Left ventricle myocardium inferior (tissue), 1 donor: ENCODE measurements at places on chromosomes 11 and 22.

GRCh38 chr11:76644591-76644990, 26.0 kb downstream of the LRRC32 start:
- H3K27me3 ChIP-seq, result no peaks in the 10 kb centered on the region
- peaks cover 11% of the 10 kb centered on the region for H3K4me1 ChIP-seq
- no peak overlapping the region for H3K4me3 ChIP-seq
- H3K27ac ChIP-seq, result no peak overlapping the region
- no peak for DNase-seq
- no peaks in the 10 kb centered on the region for H3K36me3 ChIP-seq

- no peak overlapping the region for H3K27ac ChIP-seq
- H3K4me1 ChIP-seq, result peaks cover 19% of the 10 kb centered on the region
- no peaks in the 10 kb centered on the region for H3K27me3 ChIP-seq
Measured at GRCh38 chr11:104442321-104442720, 278.4 kb upstream of the PDGFD start.

DNA sequence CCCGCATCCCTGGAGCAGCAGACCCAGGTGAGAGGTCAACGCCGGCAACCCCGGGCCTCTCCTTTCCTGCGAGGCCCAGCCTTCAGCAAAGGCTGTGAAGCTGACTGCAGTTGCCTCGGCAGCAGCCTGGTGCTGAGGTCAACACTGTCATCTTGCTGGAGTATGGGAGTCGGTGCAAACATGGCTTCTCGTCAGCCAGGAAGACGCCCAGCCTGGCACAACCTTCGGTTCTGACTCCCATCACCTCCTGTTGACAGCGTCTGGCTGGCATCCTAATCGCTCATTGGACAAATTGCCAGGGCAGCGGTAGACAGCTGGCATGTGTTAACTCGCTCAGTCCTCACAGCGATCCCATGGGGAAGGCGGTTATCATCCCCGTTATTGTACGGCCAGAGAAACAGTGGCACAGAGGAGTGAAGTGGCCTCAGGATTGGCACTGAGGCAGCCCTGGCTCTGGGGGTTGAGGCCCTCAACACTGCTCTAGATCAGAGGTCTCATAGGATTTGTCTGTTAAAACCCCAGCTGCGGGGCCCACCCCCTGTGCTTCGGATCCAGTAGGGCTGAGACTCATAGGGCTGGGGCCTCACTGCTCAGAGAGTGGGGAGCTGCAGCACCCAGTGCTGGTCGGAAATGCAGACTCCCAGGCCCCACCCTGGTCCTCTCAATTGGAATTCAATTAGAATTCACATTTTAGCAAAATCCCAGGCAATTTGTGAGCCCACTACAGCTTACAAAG, 39.3 kb upstream of the TP53I11 start:
- H3K27ac ChIP-seq, result peak overlapping the region; percentile 86
- H3K36me3 ChIP-seq, result no peaks in the 10 kb centered on the region
- peaks cover 45% of the 10 kb centered on the region for H3K4me1 ChIP-seq
- peak; percentile 86 for DNase-seq
- no peak overlapping the region for H3K4me3 ChIP-seq
- no peaks in the 10 kb centered on the region for H3K27me3 ChIP-seq

- H3K4me3 ChIP-seq, result no peak overlapping the region
- H3K27me3 ChIP-seq, result no peaks in the 10 kb centered on the region
- H3K36me3 ChIP-seq, result peaks cover 5% of the 10 kb centered on the region
- DNase-seq, result no peak
Measured at GRCh38 chr11:125398475-125398874, 97.6 kb downstream of the FEZ1 start.

DNA sequence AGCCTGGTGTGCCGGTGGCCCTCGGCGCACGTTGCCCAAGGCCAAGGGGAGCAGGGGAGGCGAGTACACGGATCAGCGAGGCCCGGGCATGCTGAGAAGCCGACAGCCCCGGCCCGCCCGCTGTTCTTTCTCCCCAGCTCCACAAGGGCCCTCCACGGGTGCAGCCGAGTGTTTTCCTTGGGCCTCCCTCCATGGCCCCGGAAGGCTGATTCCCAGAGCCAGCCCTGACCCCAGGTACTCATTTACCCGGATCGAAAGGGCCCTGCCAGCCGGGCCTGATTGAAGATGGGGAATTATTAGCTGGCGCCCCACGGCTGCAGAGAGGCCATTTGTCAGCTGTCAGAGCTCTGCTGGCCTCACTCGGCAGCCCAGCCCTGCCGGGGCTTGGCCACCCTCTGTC, 53.1 kb downstream of the WNT7B start:
- no peak for DNase-seq
- H3K36me3 ChIP-seq, result no peaks in the 10 kb centered on the region
- H3K4me3 ChIP-seq, result no peak overlapping the region
- H3K27ac ChIP-seq, result no peak overlapping the region
- H3K4me1 ChIP-seq, result no peaks in the 10 kb centered on the region
- H3K27me3 ChIP-seq, result peaks cover 24% of the 10 kb centered on the region

- no peaks in the 10 kb centered on the region for H3K27me3 ChIP-seq
- peaks cover 32% of the 10 kb centered on the region for H3K36me3 ChIP-seq
- DNase-seq, result no peak
- peaks cover 24% of the 10 kb centered on the region for H3K4me1 ChIP-seq
- no peak overlapping the region for H3K4me3 ChIP-seq
Measured at GRCh38 chr11:72981971-72982685, 160.0 kb downstream of the FCHSD2 start.

GRCh38 chr11:76635991-76636738, 34.4 kb downstream of the LRRC32 start:
- peak overlapping the region; percentile 70 for H3K27ac ChIP-seq
- H3K36me3 ChIP-seq, result no peaks in the 10 kb centered on the region
- DNase-seq, result no peak
- H3K27me3 ChIP-seq, result no peaks in the 10 kb centered on the region
- peaks cover 44% of the 10 kb centered on the region for H3K4me1 ChIP-seq

GRCh38 chr22:30626413-30626812, 9.2 kb upstream of the SLC35E4 start:
- no peak overlapping the region for H3K27ac ChIP-seq
- peaks cover 4% of the 10 kb centered on the region for H3K36me3 ChIP-seq
- H3K4me1 ChIP-seq, result peaks cover 16% of the 10 kb centered on the region
- no peak for DNase-seq
- H3K27me3 ChIP-seq, result no peaks in the 10 kb centered on the region

DNA sequence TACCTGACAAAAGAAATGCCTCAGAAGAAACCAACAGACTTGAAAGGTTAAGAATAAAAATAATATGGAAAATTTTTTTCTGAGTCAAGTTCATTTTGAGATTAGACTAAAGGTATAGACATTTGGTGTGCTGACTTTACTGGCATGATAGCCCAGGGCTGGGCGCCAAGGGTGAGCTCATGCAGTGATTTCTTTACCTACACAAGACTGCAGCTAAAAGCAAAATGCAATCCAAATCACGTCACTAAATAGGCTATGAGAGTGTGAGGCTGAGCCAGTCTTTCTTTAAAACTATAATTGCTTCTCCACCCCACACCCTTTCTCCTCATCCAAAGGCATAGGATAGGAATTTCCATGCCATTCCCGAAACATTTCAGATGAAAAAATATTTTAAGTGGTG, 196.5 kb downstream of the FAM76B start:
- no peaks in the 10 kb centered on the region for H3K36me3 ChIP-seq
- H3K4me1 ChIP-seq, result no peaks in the 10 kb centered on the region
- no peak overlapping the region for H3K4me3 ChIP-seq
- no peak for DNase-seq
- no peaks in the 10 kb centered on the region for H3K27me3 ChIP-seq

GRCh38 chr22:50143096-50143495, 27.4 kb upstream of the PANX2 start:
- peaks cover 70% of the 10 kb centered on the region for H3K27me3 ChIP-seq
- no peak overlapping the region for H3K27ac ChIP-seq
- no peak for DNase-seq

DNA sequence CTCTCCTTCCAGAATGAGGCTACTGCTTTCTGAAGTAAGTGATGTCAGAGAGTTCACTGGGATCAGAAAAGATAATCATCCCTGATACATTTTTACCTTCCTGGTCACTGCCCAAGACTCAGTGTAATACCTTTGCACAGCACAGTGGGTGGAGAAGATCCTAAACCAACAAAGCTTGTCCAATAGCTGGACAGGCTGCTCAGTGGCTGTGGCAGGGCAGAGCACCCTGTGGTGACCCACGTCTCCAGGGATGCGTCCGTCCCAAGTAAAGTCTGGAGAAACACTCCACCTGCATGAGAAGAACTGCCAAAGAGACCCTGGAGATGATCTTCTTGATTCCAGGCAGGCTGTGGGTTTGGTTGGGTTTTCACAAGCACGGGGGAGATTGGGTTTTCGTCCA, 31.0 kb upstream of the TLCD5 start:
- no peaks in the 10 kb centered on the region for H3K36me3 ChIP-seq
- no peak for DNase-seq
- peaks cover 73% of the 10 kb centered on the region for H3K27me3 ChIP-seq
- H3K4me1 ChIP-seq, result no peaks in the 10 kb centered on the region
- H3K4me3 ChIP-seq, result no peak overlapping the region
- H3K27ac ChIP-seq, result no peak overlapping the region

DNA sequence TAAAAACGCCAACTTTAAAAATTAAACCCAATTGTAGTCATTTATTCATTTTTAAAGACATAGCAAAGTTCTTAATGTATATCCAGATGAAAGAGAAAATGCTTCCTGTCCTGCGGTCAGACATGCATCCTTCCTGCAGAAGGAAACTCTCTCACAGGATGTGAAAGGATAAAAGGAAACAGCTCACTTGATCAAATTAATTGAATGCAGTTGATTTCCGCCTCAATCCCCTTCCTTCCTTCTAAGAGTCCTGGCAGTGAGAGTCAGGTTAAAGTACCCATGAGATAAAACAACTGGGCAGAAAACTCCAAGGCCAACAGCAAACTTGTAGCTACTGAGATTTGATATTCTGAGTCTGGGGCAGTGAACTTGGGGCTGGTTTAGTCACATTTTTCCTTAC, 38.5 kb downstream of the CWC15 start:
- no peaks in the 10 kb centered on the region for H3K36me3 ChIP-seq
- DNase-seq, result no peak
- H3K4me1 ChIP-seq, result peaks cover 50% of the 10 kb centered on the region
- H3K27ac ChIP-seq, result peak overlapping the region; percentile 60
- no peak overlapping the region for H3K4me3 ChIP-seq

GRCh38 chr11:2559527-2560311, 114.9 kb downstream of the KCNQ1 start:
- no peaks in the 10 kb centered on the region for H3K27me3 ChIP-seq
- H3K36me3 ChIP-seq, result no peaks in the 10 kb centered on the region
- peaks cover 20% of the 10 kb centered on the region for H3K4me1 ChIP-seq
- no peak overlapping the region for H3K4me3 ChIP-seq
